Upper lobe of right lung (tissue), 1 donor: ENCODE measurements at places on chromosomes 1 and 21. TPM values are rescaled to one million over a fixed set of nuclear protein-coding genes. Genes with fewer than 3 reads are reported as not detected.
A peak's percentile ranks its signal among the peaks of the same experiment; 100 is the strongest.

GRCh38 chr1:64686828-64687724, 57.8 kb upstream of the RAVER2 start:
- no peaks in the 10 kb centered on the region for H3K27me3 ChIP-seq
- peaks cover 16% of the 10 kb centered on the region for H3K36me3 ChIP-seq
- no peak overlapping the region for H3K4me3 ChIP-seq
- DNase-seq: no peak
- peaks cover 17% of the 10 kb centered on the region for H3K4me1 ChIP-seq

DNA sequence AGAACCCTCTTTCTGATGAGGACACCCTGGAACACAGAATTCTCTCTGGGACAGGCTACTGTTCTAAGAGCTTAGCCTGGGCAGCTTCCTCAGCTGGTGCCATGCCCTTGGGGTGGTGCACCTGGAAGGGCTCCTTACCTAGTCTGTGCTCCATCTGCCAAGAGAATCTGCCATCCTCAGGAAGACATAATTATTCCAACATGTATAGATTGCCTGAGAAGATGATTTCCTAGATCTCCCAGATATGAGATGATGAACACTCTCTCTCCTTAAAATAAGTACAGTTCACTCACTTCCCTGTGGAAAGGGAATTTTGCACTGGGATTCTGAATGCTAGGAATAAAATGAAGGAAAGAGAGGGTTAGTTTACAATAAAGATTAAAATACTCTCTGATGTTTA, 87.6 kb downstream of the NENF start:
- H3K4me1 ChIP-seq: no peaks in the 10 kb centered on the region
- no peaks in the 10 kb centered on the region for H3K27me3 ChIP-seq
- DNase-seq: no peak
- H3K4me3 ChIP-seq: no peak overlapping the region
- no peak overlapping the region for H3K27ac ChIP-seq

DNA sequence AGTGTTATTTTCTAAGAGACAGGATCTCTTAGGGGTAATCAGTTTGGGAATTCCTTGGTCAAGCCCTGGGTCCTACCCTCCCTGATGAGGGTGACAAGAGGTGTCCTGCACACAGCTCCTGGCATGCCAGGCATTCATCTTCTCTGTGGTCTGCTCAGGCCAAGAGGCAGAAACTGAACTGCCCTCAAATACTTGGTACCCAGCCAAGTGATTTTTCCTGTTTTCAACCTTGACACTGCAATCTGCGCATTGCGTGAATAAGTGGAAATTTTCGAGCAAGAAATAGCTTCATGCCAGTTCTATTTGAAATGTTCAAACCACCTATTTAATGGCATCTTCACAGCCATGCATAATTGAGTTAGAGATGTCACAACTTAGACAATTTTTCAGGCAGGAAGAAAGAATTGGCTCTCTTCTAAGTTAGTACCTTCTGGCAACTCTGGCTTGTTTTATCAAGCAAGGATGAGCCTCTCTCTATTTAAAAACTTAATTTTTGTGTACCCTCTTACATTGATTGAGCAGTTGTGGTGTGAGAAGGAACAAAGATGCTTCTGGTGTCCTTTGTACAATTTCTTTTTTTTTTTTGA, 27.0 kb downstream of the DNM3 start:
- no peaks in the 10 kb centered on the region for H3K27me3 ChIP-seq
- H3K27ac ChIP-seq: no peak overlapping the region
- H3K4me3 ChIP-seq: no peak overlapping the region
- no peaks in the 10 kb centered on the region for H3K36me3 ChIP-seq

DNA sequence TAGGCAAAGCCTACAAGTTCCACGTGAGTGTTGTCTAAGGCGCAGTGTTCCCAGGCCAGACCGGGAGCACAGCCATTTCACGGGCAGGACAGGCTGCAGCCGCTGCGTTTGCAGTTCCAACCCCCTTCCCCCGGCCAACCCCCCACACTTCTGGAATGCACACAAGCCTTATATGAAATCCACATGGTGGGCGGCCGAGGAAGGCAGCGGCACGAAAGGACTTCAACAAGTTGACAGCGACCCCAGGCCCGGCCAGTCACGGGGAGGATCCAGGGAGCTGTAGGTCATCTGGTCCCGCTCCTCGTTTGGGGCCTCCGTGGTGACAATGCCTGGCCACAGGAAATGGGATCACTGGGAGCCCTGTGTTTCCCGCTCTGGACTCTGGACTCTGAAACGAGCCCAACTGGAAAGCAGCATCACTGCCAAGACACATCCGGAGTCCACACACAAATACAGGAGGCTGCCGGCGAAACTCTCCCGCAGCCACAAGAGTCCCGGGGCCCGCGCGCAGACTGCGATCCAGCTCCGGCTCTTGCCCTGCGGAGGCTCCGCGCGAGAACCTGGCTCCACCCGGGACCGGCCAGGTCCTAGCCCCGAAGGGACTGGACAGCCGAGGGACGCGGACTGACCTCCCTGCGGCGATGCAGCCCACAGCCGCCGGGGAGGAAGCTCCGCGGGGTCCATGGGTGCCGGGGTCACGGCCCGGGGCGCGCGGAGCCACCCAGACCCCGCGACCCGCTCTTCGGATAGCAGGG, 794 bp downstream of the NID1 start:
- peak overlapping the region; percentile 74 for H3K4me3 ChIP-seq
- no peaks in the 10 kb centered on the region for H3K36me3 ChIP-seq
- peaks cover 6% of the 10 kb centered on the region for H3K4me1 ChIP-seq
- H3K27ac ChIP-seq: peak overlapping the region; percentile 85
- DNase-seq: peak; percentile 72

THEMIS2 gene
- 89.6 TPM for total RNA-seq
